ENCODE measurements at places on chromosomes 5 and 9. TPM values are rescaled to one million over a fixed set of nuclear protein-coding genes. Genes with fewer than 3 reads are reported as not detected.

Gene AHRR
- total RNA-seq = 0.54 TPM

Gene CDH10
- total RNA-seq = under 0.01 TPM

Gene PANK3
- total RNA-seq = 12.4 TPM

Gene SPINK7
- total RNA-seq = not detected

Gene FUBP3
- 18.9 TPM for total RNA-seq

Gene ROR2
- 0.27 TPM for total RNA-seq

Gene SLC35D2
- total RNA-seq = 19.9 TPM

Gene CFAP157
- 0.27 TPM for total RNA-seq

Gene FAM219A
- total RNA-seq = 3.2 TPM

Gene GRIA1
- not detected for total RNA-seq

Gene LECT2
- not detected for total RNA-seq
